ENCODE measurements at places on chromosomes 4 and X.

DNA sequence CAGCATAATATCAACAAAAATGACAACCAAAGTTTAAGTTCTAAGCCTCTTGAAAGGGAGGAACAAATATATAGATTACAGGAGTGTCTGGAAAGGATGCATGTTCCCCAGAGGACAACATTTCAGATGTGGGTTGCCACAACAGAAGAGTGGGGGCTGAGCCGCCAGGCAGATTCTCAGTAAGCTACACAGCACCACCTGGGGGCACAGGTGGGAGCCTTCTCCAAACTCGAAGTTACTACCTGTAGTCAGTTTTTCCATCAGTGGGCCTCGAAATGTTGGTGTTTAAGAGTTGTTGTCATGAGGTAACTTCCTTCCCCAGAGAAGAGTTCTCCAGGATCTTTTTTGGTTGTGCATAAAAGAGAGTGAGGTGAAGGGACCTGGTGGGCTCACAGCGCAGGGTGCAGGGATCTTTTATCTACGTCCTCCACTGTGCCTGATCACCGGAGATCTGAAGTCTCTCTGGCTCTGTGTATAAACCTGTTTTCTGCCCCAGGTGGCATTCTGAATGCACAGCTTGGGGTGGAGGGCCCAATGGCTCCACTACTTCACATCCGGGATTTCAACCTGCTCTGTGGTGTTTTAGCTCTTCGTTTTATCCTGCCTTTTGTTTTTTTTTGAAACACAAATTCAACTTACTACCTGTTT, 58.4 kb upstream of the STS start:
- no peak for DNase-seq

- no peak for DNase-seq
Observed at GRCh38 chrX:124338733-124339514, 6.5 kb downstream of the TEX13D start.

- DNase-seq: no peak
Observed at GRCh38 chr4:801436-802124, 24.3 kb downstream of the CPLX1 start.

DNA sequence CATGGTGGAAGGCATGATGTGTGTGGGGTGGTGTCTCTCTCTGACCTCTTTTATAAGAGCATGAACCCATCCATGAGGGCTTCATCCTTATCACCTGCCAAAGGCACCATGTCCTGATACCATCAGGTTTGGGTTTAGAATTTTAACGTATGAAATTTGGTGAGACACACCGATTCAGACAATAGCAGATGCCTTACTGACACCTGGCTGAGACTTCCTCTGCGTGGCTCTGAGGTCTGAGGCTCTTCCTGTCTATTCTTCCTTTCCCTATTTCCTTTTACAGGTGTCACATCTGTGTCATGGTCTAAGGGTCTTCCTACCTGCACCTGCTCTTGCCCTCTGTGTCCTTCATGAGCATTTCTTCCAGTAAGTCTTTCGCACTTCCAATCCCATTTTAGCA, 320.7 kb upstream of the CLNK start:
- DNase-seq: no peak

GRCh38 chr4:107893171-107894137, 37.9 kb upstream of the CYP2U1 start:
- DNase-seq: no peak

GRCh38 chrX:136768469-136769084, 12.2 kb downstream of the ARHGEF6 start:
- no peak for DNase-seq

GRCh38 chrX:55102754-55103153, 13.9 kb downstream of the PAGE2 start:
- no peak for DNase-seq

- DNase-seq: no peak
Observed at GRCh38 chrX:97841544-97842179, 958.0 kb downstream of the RPA4 start.

GRCh38 chr4:46081674-46082073, 42.2 kb downstream of the GABRG1 start:
- no peak for DNase-seq

Data from HuH-7.5 (cell line).